ENCODE measurements at places on chromosomes 4 and X.

GRCh38 chr4:107930821-107931774 is at the start of gene CYP2U1:
CYP2U1 (plus strand) TSS chr4:107931549; CDS start chr4:107931644, 95 bp downstream.
- DNase-seq = peak; percentile 96

GRCh38 chrX:108699368-108699767 is 37.0 kb downstream of the IRS4 start:
- no peak for DNase-seq

GRCh38 chr4:11426731-11427120 is 2.0 kb downstream of the HS3ST1 start:
- DNase-seq = no peak

DNA sequence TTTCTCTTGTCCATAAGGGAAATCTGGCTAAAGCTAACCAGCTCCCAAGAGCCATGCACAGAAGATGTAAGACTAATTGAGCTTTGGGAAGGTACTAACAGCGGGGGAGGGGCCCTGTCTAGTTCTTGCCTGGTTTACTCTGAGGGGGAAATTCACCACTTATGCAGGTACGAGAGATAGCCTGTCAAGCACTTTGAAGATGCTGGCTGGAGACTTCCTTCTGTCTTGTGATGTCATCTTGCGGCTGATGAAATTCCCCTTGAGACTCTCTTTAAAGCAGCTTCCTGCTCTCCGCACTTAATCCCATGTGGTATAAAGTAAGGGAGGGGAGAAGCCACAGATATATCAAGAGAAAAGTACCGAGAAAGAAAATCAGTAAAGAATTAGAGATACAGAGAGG is 345.3 kb downstream of the MAPK10 start:
- no peak for DNase-seq

DNA sequence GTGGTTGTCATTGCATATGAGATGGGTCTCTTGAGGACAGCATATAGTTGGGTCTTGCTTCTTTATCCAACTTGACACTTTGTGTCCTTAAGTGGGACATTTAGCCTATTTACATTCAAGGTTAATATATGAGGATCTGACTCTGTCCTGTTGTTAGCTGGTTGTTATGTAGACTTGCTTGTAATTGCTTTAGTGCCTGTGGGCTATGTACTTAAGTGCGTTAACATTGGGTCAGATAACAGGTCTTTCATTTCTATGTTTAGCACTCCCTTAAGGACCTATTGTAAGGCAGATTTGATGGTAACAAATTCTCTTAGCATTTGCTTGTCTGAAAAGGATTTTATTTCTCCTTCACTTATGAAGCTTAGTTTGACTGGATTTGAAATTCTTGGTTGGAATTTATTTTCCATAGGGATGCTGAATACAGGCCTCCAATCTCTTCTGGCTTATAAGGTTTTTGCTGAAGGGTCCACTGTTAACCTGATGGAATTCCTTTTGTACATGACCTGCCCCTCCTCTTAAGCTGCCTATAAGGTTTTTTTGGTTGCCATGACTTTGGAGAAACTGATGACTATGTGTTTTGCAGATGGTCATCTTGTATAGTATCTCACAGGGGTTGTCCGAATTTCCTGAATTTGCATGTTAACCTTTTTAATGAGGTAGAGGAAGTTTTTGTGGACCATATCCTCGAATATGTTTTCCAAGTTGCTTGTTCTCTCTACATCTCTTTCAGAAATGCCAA is 162.0 kb downstream of the NKX6-1 start:
- DNase-seq = no peak

GRCh38 chr4:83180431-83180968 is 66.0 kb upstream of the PLAC8 start:
- no peak for DNase-seq

DNA sequence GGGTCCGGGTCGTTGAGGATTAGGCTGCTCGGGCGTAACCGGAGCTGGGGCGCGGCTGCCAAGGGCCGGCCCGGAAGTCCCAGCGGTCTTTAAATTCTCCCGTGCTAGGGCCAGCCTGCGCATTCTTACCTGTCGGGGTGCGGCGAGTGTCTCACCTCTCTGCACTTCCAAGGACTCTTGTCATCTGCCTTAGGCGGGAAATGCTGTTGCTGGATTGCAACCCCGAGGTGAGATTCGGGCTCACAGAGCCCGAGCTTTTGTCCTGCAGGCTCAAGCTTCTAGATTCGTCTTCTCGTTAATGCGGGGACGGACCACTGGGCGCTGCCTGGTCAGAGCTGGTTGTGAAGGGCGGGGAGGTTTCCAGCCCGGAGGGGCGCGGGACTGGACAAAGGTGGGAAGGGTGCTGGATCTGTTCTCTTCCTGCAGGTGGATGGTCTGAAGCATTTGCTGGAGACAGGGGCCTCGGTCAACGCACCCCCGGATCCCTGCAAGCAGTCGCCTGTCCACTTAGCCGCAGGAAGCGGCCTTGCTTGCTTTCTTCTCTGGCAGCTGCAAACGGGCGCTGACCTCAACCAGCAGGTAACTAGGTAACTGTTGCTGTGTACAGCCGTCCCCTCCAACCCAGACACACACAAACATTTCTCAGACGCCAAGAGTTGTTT is at the start of gene ANKRD37:
Gene ANKRD37 (plus strand): TSS at position 118 of the 662 bp plus-strand sequence. CDS start 83 bp downstream, at position 201.
- DNase-seq = no peak

- no peak for DNase-seq
These were observed 28.2 kb upstream of the RASSF6 start for GRCh38 chr4:73648478-73648877.

- no peak for DNase-seq
These were observed 327 bp downstream of the PNPLA4 start for GRCh38 chrX:7926914-7927258.

DNA sequence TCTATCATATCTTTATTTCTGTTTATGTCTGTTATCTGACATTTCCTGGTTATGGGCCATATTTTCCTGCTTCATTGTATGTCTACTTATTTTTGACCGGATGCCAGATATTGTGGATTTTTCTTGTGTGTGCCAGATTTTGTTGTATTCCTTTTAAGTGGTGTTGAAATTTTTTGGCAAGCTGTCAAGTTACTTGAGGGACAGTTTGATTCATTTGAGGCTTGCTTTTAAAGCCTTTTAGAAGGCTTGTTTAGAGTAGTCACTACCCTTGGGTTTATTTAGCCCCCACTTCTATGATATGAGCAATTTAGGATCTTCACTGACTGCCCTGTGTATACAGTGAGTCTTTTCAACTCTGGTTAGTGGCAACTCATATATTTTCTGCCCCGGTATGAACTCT is 29.2 kb upstream of the NPY2R start:
- no peak for DNase-seq

GRCh38 chr4:139239127-139239772 is 40.8 kb downstream of the MGARP start:
- no peak for DNase-seq

GRCh38 chrX:118943102-118943501 is 31.3 kb upstream of the LONRF3 start:
- DNase-seq = no peak

DNA sequence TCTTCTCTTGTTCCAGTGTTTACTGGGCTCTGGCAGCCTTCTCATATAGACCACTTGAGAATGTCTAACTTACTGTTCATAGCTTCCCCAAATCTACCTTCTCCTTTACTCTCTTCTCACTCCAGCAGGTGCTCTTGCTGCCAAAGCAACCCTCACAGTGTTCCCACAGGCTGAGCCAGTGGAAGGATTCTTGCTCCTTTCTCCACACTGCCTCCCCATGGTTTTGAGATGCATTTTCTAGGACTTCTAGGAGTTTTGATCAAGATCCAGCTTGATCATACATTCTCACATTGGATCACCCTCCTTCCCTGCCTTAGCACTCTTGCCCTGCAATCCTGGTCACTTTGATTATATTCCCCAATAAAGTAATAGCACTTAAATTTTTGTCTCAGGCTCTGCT is 230.8 kb downstream of the TMEM47 start:
- no peak for DNase-seq

- DNase-seq = no peak
These were observed 153.7 kb downstream of the VEGFC start for GRCh38 chr4:176638992-176639391.

DNA sequence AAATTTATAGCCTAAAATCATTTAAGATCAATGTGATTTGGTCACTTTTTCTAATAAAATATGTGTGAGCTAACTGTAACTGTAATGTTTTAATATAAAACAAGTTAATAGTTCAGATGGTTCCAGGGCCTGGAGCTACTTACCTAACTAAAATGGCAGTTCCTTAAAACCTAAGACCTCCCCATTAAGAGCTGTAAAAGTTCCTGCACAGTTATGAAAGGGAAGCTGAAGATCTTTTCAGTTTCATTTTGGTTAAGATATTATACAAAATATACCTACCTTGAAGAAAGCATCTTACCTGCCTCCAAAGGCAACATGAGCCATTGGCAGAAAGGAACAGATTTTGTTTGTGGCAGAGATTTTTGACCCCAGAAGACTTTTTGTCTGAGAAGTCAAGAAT is 30.1 kb downstream of the HPF1 start:
- DNase-seq = no peak

- no peak for DNase-seq
These were observed 47.7 kb upstream of the AADAT start for GRCh38 chr4:170137466-170137865.

DNA sequence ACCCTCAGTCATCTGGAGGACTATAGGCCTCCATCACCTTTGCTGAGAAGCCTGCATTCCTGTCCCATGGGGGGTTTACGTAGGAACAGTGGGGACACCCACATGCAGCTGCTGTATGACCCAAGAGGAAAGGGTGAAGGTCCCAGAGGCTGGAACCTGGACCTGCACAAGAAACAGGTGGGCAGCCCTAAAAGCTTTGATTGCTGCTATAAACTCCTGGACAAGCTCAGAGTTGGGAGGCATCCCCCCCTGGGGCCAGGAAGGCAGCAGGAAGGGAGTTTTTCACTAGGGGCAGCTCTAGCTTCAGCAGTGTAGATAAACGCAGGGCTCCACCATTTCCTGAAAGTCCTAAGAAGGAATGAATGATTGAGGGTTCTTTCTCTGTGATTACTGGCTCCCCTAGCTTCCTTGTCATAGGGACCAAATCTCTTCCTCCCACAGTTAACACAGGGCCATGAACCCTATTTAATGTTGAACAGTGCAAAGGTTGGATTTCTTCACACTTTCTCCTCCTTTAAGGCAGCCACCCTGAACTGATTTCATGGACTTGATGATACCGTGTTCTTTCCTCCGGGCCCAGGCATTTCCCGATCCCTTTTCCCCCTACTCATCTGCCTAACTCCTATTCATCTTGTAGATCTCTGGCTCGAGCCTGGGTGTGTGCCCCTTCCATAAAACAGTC is 84.2 kb downstream of the CHRNA9 start:
- no peak for DNase-seq

GRCh38 chrX:111270339-111270738 is at the start of gene CAPN6:
CAPN6 (minus strand) TSS chrX:111270483; CDS start chrX:111263936, 6,547 bp downstream.
- DNase-seq = no peak

- peak; percentile 60 for DNase-seq
These were observed at the start of gene RUFY3 for GRCh38 chr4:70721747-70722146. RUFY3 (plus strand) TSS chr4:70721964; CDS start chr4:70722574, 610 bp downstream.

- DNase-seq = no peak
These were observed 12.0 kb downstream of the MAB21L2 start for GRCh38 chr4:150593996-150594395.

GRCh38 chr4:163591614-163592020 is 97.1 kb downstream of the TMA16 start:
- DNase-seq = no peak

DNA sequence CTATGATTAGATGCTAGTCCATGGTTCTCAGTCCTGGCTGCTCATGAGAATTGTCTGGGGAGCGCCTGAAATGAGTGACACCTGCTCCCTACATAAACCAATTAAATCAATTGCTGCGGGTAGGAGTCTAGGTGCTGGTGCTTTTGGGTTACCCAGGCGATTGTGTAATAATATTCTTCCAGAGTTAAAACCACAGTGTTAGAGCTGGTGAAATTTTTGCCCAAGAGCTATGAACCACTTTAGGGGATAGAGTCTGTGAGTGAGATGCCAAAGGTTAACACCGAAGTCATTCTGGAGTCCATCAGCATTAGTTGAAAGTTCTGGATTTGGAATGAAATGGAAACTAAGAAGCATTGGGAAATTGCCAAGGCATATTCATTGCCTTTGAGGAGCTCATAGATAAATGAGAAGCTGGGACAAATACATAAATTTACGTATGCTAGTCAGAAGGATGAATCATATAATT is 15.3 kb downstream of the PDK3 start:
- DNase-seq = no peak

DNA sequence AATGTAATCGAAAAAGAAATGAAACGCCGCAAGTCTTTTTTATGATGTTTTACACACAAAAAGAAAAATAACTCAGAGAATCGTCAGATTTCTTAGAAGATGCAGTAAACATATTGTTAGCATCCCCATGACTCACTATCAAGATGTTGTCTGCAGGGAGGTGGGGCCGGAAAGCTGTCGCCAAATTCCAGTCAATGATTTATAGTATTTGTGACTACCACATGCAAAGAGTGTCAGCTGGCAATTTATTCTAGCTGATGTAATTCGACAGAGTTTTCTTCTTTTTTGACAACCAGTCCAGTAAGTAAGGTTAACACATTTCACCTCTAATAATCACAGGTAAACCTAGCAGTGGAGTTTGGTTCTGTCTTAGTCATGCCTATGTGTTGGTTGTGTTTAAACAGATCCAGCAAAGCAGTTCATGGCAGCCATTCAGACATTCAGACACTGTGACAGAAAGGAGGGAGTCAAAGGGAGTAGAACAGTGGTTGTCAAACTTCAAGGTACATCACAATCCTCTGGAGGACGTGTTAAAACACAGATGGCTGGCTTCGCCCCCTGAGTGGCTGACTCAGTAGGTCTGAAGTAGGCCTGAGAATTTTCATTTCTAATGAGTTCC is 19.8 kb upstream of the PPP1R2C start:
- no peak for DNase-seq

- DNase-seq = no peak
These were observed 22.0 kb downstream of the SPARCL1 start for GRCh38 chr4:87506974-87507701.

DNA sequence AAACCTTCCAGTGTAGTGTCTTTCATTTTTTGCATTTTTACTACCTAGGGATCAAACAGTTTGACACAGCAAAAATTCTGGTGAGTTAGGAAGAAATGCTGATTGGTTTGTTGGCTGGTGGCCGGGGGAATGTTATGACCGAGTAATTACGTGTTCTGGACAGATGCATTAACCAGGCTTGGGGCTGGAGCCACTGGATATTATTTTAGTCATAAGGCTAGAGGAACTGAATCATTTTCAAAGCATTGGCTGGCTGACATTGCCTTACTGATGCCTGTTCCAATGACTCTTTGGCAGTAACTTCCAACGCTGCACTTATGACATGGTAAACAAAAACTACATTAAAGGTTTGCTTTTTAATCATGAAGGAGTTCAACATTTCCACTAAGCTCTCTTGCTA is 84.6 kb downstream of the FBXO8 start:
- no peak for DNase-seq

DNA sequence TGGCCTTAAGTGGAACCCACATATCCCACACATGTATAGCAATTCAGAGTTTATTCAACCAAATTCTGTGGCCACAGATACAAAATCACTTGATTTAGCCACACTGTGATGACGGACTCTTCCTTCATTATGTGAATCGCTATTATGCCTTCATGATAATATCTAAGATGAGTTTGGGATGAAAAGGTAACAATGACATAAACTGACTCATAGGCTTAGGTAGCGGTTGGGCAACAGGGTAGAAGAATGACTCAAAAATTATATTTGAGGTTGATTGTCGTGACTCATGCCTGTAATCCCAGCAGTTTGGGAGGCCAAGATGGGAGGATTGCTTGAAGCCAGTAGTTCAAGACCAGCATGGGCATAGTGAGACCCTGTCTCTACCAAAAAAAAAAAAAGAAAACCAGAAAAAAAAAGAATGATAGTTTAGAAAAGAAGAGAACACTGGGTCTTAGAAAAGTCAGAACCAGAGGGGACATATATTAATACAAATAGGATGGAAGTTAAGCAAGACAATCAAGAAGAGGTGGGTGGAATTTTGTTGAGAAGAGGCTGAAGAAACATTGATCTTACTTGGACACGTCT is 70.4 kb upstream of the USP9X start:
- DNase-seq = no peak

All from WERI-Rb-1 (cell line).